ENCODE measurements at places on chromosomes 13 and 19. TPM values are rescaled to one million over a fixed set of nuclear protein-coding genes. Genes with fewer than 3 reads are reported as not detected.

The MEIOSIN gene
- not detected for total RNA-seq

DNA sequence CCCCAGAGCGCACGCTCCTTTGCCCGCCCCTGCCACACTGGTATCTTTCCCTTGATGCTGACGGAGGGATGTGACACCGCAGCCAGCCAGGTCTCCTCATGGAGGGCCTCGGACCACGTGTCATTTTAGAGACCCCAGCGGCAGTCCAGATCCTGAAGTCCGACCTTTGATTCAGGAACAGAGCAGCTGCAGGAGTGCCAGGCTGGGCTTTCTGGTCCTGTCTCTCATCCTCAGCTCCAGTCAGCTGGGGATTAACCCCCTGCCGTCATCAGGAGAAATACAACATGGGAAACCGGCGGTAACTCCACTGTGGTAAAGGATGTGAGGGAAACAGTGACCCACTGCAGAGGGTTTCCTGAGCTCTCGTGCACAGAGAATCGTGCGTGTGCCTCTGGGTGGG lies 140.6 kb downstream of the SIPA1L3 start:
- DNase-seq: no peak

DNA sequence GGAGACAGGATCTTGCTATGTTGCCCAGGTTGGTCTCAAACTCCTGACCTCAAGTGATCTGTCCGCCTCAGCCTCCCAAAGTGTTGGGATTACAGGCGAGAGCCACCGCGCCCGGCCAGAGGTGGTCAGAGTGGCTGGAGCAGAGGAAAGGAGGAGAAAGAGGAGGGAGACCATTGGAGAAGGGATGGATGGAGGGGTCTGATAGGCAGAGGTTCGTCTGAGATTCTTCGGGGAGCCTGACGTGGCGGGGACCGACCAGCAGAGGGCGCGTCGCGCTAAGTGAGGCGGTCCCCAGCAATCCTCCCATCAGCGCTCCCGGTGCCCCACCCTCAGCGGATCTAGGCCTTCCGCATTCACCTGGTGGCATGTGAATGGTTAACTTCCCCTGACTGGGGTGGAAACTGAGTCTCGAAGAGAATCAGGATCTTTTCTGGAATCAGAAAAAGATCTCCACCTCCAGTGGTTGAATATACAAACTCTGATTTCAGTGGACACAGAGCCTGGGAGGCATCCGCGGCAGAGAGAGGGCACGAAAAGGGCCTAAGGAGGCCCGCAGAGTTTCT lies 8.8 kb downstream of the GTPBP3 start:
- peak; percentile 88 for DNase-seq

- DNase-seq: no peak
Measured at GRCh38 chr13:103878891-103879605, 812.8 kb upstream of the SLC10A2 start.

DNA sequence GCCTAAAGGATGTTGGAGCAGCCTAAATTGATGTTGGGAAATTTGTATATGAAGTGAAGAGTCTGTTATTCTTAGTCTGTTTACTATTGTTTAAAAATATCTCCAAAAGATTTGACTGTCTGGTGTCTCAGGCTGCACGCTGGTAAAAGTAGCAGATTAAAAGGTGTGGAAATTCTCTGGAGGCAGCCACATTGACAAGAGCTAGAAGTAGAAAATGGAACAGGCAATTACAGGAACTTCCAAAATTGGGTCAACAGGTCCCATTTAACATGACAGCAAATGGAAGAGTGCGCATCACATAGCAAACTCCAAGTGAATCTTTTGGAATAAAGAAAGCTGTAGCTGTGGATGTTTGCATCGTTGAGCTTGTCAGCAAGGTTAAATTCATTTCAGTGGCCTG lies 138.3 kb downstream of the MTUS2 start:
- DNase-seq: no peak

GRCh38 chr13:100633461-100633860 lies 41.1 kb downstream of the TMTC4 start:
- no peak for DNase-seq

The CFAP97D2 gene
- total RNA-seq: not detected

GRCh38 chr19:6250024-6250615 lies 29.7 kb downstream of the MLLT1 start:
- no peak for DNase-seq

- DNase-seq: no peak
Measured at GRCh38 chr13:22278336-22278929, 607.6 kb downstream of the FGF9 start.

DNA sequence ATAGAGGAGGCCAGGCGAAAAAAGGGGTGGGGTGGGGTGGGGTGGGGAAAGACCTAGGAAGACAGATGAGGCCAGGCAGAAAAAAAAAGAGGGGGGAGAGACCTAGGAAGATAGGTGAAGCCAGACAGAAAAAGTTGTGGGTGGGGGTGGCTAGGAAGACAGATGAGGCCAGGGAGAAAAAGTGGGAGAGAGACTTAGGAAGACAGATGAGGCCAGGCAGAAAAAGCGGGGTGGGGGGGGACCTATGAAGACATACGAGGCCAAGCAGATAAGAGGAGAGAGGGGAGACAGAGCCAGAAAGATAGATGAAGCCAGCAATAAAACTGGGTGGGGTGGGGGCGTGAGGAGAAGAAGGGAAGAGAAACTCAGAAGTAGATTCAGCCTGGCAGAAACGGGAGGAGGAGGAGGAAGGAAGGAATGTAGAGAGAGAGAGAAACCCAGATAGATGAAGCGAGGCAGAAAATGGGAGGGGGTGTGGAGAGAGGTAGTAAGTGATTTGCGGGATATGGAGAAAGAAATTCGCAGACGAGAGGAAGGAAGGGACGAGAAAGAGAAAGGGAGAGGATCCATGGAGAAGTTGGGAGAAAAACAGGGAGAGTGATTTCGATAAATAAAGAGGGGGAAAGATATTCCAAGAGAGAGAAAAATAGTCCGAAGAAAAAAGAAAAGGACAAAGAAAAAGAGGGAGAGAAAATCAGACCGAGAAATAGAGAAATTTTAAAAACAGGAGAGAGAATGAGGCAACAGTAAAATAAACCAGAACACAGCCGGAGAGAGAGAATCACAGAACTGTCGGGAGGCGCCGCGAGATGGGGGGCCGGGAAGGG lies 12.2 kb upstream of the CACNG6 start:
- DNase-seq: no peak

GRCh38 chr13:109680288-109680687 lies 106.1 kb downstream of the IRS2 start:
- no peak for DNase-seq

The SELENOV gene
- not detected for total RNA-seq

The C1QTNF9B gene
- not detected for total RNA-seq

GRCh38 chr19:46198756-46199155 lies 30.8 kb upstream of the IGFL1 start:
- DNase-seq: no peak

DNA sequence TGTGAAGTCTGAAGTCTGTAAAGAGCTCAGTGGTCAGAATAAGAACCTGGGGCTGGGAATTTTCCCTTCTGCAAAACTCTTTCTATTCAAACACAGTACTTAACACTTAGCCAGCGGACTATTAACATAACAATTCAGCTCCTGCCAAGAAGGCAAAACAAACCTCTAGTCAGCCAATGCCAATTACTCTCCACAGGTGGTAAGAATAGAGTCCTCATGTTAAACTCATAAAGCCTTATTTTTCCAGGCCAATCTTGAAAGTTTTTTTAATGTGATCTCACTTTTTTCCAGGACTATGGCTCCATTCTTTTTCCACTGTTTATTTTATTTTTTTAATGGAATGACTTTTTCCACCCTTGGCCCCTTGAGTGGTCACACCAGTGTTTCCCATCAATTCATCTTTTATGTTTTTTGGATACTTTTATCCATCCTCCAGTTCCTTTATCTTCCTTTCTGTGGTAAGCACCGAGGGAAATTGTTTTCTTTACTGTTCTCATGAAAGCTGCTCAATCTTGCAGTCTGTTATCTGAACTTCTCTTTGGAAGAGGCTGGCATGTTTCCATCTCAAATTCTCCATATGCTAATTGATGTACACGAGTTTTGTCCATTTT lies 217.3 kb downstream of the LHFPL6 start:
- no peak for DNase-seq

DNA sequence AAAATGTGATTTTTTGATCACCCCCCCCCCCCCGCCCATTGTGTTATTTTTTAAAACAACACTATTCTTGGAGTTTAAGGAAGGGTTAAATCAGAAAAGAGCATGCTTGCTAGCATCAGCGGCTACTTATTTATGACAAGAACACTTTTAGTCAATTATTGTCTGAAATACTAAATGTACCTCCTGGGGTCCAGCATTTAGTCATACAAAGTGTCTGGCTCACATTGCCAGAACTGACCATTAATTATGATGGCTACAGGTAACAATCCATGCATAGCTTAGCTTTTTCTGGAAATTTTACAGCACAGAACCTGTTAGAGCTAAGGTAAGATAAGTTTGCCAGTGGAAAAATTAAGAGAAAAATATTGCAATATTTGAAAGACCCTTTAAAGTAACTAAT lies 90.1 kb downstream of the PCDH9 start:
- DNase-seq: no peak

- peak; percentile 21 for DNase-seq
Measured at GRCh38 chr13:30847650-30848307, 58.3 kb upstream of the MEDAG start.

- DNase-seq: no peak
Measured at GRCh38 chr19:41330481-41330880, 20.5 kb downstream of the CCDC97 start.

DNA sequence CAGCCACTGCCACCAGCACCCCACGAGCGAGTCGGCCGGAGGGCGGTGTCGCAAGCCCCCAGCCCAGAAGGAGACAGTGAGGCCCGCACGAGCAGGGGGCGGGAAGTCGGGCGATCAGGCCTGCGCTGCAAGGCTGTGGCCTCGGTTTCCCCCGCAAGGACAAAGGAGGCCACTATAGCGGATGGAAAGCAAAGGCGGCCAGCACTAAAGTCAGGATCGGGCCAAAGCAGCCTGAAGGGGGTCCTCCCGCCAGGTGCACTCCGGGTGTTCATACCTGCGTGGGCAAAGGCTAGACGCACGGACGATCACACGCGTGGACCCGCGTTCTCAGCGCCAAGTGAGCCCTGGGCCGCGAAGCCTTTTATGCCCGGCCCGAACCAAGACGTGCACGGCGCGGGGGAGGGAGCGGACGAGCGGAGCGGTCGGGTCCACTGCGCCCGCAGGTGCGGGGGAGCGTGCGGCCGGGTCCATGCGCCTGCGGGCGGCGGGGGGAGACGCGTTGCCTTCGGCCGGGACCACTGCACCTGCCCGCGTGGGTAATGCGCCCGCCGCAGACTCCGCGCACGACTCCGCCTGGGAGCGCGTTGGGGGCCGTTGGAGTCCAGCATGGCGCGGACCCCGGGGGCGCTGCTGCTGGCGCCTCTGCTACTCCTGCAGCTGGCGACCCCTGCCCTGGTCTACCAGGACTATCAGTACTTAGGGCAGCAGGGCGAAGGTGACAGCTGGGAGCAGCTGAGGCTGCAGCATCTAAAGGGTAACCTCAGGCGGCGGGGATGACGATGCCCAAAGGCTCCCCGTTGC lies at the start of the genes PRDX2 and THSD8:
Gene PRDX2, minus strand, starts transcription at position 335 of the 801 bp plus-strand sequence. CDS start 539 bp downstream, outside the sequence.
Gene THSD8, plus strand, starts transcription at position 604 of the 801 bp plus-strand sequence. Its CDS starts 3 bp downstream, at position 607.
- peak; percentile 90 for DNase-seq

Data from mucosa of descending colon (tissue), 3 donors.